A549 treated with GW870086 at 1 μM for 4 hours (cell line): ENCODE measurements at places on chromosomes 13 and 19. TPM values are rescaled to one million over a fixed set of nuclear protein-coding genes. Genes with fewer than 3 reads are reported as not detected.

Gene IGFL3
- 0.25 TPM in 1 of 5 replicates, not detected in the others for total RNA-seq

Gene SNRNP70
- 302 to 324 TPM (median 319 TPM) in 5 replicates for total RNA-seq

Gene SMIM24
- total RNA-seq, result 0.22 to 1.0 TPM (median 0.44 TPM) in 5 replicates

Gene CD33
- total RNA-seq, result not detected in 5 replicates

Gene ZNF724
- 0.50 to 0.90 TPM (median 0.75 TPM) in 5 replicates for total RNA-seq

Gene ATP4B
- not detected in 5 replicates for total RNA-seq

Gene VSTM1
- 0.27 to 1.5 TPM (median 0.47 TPM) in 5 replicates for total RNA-seq

Gene CEACAM7
- 0.08 to 0.17 TPM in 2 of 5 replicates, not detected in the others for total RNA-seq

Gene CD209
- total RNA-seq, result not detected in 5 replicates

Gene WDR83
- total RNA-seq, result 8.1 to 11.1 TPM (median 10.0 TPM) in 5 replicates

Gene KIRREL2
- total RNA-seq, result 0.46 to 0.74 TPM (median 0.53 TPM) in 5 replicates

Gene CGB5
- total RNA-seq, result 0.59 to 2.7 TPM (median 1.2 TPM) in 5 replicates

Gene SLITRK1
- not detected in 5 replicates for total RNA-seq

Gene PRR36
- 0.22 to 0.49 TPM (median 0.41 TPM) in 5 replicates for total RNA-seq

Gene CBARP
- total RNA-seq, result 2.2 to 4.3 TPM (median 4.1 TPM) in 5 replicates

Gene FFAR1
- not detected in 5 replicates for total RNA-seq

Gene ABHD8
- 2.2 to 3.4 TPM (median 3.0 TPM) in 5 replicates for total RNA-seq

Gene SYNE4
- total RNA-seq, result 0.14 to 0.53 TPM (median 0.25 TPM) in 5 replicates

Gene ZSCAN1
- not detected in 5 replicates for total RNA-seq

Gene TTC9B
- total RNA-seq, result 0.29 to 0.62 TPM (median 0.48 TPM) in 5 replicates

Gene ZNF613
- total RNA-seq, result 0.72 to 1.4 TPM (median 1.3 TPM) in 5 replicates
